ENCODE measurements at places on chromosomes 2 and 18.

GRCh38 chr18:74155276-74155675 lies 7.0 kb downstream of the TIMM21 start:
- DNase-seq = no peak

- DNase-seq = no peak
Measured at GRCh38 chr2:215653344-215654030, 217.6 kb upstream of the FN1 start.

- peak; percentile 4 for DNase-seq
Measured at GRCh38 chr18:36899289-36899688, 70.4 kb downstream of the KIAA1328 start.

DNA sequence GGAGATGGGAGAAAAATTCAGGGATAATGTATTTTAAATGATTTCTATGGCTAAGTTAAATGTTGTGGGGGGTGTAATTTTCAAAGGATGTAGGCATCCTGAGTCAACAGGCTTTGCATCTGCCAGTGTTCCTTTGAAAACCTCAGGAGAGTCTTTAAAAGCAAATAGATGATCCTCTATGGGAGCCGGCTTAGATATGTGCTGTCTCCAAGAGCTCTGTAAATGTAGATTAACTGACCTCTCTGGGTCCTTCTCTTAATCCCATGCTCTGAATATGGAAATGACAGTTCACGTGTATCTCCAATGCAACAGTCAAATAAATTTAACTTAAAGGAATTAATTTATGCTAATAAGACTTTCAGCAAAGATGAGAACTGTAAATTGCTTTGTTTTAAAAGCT lies 292.7 kb downstream of the ERBB4 start:
- no peak for DNase-seq

Data from H7 (cell line).